ENCODE measurements at places on chromosomes 4 and X. TPM values are rescaled to one million over a fixed set of nuclear protein-coding genes. Genes with fewer than 3 reads are reported as not detected.

The GPR173 gene
- 0.36 TPM for total RNA-seq

The MAP7D2 gene
- total RNA-seq: 0.20 TPM

DNA sequence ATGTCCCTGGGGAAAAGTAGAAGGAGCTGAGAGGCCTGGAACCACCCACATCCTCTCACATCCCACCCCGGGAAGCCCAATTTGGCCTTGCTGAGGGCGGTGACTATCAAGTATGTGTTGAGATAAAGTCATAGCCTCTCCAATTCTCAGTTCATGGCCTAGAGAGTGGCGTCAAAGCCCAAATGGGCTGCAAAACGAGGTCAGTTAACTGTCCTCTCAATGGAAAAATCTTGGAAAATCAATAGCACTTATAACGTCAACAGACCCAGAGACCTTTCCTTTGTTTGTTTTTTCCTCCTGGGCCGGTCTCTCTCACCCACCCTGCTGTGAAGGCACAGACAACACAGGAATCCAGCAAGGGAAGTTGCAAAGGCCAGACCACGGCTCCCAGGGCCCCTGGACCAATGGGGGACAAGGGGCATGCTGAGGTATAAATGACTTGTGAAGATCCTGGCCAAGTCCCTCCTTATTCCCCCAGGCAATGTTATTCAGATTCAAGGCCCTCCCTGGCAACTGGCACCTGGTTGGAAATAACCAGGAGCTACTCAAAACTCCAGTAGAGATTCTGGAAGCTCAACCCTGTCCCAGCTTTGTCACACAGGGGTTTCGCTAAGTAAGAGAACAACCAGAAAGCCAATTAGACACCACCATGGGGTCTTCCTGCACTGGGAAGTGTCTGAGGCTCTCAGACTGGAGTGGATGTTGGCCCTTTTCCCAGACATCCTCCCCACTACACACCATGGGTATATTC, 38.6 kb downstream of the TSC22D3 start:
- no peak for DNase-seq

GRCh38 chrX:128436397-128437103, 384.3 kb upstream of the ACTRT1 start:
- no peak for DNase-seq

DNA sequence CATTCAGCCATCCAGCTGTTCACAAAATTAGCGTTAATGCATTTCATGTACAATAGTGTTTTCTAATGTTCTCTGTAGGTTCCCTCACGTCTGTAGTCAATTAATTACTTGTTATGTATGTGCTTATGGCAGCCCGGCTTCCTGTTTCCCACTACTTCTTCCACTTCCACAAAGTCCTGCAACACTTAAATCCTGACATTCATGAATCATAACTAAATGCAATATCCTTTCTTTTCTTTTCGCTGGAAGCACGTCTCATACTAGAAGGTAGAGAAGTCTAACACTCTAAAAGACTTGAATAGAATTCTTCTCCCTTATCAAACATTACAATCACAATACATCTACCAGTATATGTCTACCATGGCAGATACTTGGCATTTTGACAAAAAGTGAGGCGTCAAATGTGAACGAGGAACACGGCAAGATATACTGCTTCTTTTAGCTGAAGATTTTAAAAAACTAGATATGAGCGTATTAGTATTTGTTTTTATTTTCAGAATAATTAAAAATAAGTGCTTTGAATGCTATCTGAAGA, 239.0 kb upstream of the DIAPH2 start:
- no peak for DNase-seq

The PFKFB1 gene
- total RNA-seq: 0.60 TPM

- no peak for DNase-seq
Observed at GRCh38 chr4:1945124-1945895, 63.5 kb downstream of the NELFA start.

DNA sequence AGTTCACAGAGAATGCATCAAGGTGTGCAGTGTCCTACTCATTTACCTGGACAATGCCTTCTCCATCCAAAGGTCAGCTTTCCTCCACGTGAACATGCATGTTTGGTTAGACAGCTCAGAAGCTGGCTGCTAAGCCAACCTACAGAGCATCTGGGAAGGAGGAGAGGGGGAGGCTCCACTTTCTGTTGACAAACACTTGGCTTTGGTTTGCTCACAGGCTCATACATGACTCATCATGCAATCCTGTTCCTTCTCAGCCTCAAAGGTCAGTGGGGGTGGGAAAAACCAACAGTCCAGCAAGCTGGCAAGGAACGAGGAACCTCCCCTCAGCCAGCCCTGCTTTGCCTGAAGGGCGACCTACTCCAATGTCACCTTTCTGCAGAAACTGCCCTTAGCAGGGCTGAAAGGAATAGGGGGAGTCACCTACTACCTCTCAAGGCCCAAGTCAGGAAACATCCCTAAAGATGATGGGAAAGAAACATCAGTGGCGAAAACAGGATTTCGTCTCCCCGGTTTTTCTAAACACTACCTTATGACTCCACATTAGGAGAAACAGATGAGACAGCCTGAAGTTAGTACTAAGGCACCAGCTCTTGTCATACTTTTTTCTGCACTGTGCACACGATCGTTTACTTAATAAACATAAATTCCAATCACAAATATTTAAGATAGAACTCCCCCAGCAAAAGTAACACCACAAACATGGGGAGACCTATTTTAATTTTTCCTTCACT, 37.9 kb downstream of the RELL1 start:
- no peak for DNase-seq

DNA sequence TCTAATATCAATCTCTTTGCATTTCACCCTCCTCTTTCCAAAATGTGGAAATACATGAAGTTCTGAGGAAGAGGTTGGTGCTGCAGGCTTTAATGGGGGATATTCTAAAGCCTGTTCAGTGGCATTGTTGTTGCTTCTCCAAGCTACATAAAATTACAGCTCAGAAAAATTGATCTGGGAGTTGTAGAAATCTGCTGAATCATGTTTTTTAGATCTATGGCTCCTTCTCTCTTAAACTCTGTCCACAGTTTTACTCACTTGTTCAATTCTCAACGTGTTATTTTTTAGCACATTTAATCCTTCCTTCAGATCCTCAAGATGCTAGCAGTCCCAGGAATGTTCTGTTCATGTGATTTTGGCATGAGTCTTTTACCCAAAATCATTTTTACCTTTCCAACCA, 949.5 kb upstream of the ADGRL3 start:
- no peak for DNase-seq

DNA sequence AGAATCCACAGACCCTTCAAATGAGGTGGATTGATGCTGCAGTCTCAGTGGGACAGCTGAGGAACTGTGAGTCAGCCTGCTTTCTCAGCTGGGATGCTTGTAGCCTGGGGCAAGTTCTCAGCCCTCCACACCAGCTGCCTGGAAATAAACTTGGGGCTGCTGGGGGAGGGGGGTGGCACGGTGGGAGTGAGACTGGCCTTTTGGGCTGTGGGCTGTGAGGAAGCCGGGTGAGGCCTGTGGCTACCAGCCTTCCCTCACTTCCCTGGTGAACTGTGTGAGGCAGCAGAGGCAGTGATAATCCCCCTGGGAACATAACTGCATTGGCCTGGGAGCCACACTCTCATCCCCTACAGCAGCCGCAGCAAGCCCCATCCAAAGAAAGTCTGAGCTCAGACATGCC, 114.5 kb upstream of the GUCY1A1 start:
- no peak for DNase-seq

The PROM1 gene
- not detected for total RNA-seq

The ASB5 gene
- total RNA-seq: not detected

The SMIM31 gene
- total RNA-seq: not detected

- no peak for DNase-seq
Observed at GRCh38 chr4:16118090-16118489, 34.3 kb upstream of the PROM1 start.

The SHROOM4 gene
- not detected for total RNA-seq

DNA sequence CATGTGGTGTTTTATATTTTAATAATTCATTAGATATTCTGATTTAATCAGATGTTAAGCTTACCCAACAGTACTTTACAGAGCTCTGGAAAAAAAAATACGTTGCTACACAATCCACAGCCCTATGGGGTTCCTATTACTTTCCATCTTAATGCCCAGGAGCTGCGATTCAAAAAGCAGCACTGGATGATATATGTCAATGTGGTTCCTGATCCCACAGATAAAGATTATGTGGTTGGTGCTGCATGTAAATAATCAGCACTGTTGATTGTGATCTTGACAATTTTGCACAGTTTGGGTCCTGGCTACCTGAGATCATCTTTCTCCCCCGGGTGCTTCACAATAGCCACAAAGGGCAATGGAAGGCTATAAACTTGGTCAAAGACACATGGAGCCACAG, 72.7 kb upstream of the DCLK2 start:
- no peak for DNase-seq

- no peak for DNase-seq
Observed at GRCh38 chrX:152831391-152831790, 528 bp downstream of the NSDHL start.

The ZAR1 gene
- not detected for total RNA-seq

DNA sequence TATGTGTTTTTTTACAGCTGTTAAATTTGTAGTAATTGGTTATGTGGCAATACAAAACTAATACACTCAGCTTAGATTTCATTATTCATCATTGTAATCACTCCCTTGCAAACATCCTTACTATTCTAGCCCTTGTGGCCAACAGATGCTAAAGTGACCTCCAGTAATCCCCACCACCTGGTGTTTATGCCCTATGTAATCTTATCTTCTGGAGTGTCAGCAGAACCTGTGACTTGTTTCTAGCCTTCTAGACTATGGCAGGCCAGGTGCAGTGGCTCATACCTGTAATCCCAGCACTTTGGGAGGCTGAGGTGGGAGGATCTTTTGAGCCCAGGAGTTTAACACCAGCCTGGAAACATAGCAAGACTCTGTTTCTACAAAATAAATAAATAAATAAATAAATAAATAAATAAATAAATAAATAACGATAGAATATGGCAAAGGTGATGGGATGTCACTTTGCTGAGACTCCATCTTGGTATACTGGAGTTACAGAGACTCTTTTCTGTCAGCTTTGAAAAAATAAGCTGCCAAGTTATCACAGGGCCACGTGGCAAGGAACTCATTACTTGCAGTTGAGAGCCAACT, 12.3 kb upstream of the TSR2 start:
- DNase-seq: no peak

The GAGE12H gene
- not detected for total RNA-seq

Measured in activated CD8-positive, alpha-beta T cell treated with anti-CD3 and anti-CD28 coated beads for 36 hours (primary cell).